ENCODE measurements at places on chromosomes 11 and 22.

GRCh38 chr11:120212926-120213325 is 2.1 kb downstream of the OAF start:
- no peak for DNase-seq

DNA sequence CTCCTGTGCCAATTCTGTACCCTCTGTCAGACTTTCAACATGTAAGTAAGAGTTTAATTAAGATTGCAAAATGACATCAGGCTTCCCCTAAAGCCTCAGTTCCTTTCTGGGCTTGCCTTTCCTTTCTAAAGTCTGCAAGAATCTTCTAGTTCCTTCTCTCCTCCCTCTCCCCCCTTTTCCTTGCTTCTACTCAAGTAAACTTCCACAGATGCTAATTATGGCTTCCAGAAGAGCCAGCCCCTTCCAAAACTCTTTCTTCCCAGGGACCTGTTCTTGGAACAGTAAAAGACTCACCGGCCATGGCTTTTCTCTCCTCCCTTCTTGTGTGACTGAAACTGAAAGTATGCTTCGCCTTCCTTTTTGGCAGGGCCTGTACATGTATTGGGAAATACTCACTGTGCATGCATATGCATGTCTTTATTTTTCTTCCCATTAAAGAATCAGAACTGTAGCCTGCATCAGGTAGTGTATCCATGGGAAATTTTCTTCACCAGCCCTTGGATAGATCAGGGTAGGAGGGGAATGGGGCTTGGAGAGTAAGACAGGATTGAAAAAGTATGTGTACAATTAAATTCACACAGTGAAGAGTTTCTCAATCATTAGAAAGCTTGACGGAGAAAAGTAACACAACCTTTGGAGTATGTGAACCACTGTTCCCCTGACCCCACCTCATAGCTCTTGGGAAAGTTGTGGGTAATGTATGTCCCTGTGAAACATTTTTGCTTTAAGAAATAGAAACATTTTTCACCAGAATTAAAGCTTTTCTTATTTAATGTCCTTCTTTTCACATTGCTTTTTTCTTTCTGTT is at the start of gene CASP1:
Gene CASP1 (minus strand): TSS at position 332 of the 808 bp plus-strand sequence. CDS start 31 bp downstream, at position 301.
- DNase-seq: no peak

DNA sequence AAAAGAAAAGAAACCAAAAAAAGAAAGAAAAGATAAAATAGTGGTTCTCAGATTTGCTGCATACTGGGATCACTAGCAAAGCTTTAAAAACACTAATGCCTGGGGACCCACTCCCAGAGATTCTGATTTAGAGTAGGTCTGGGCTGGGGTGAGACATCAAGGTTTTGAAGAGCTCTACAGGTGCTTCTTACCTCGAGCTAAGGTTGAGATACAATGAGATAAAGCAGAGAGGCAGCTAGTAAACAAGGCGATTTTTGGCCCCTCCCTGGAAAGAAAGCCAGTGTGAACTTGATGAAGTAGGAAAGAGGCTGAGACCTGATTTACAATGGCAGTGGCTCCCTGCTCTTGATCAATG is 327.6 kb upstream of the CCDC90B start:
- DNase-seq: no peak

- no peak for DNase-seq
These were observed 6.4 kb downstream of the ARL14EP start for GRCh38 chr11:30329150-30329940.

- DNase-seq: peak; percentile 93
These were observed at the start of gene NR1H3 for GRCh38 chr11:47257517-47258316. Gene NR1H3 (plus strand): TSS chr11:47257996. CDS start chr11:47259217, 1,221 bp downstream.

DNA sequence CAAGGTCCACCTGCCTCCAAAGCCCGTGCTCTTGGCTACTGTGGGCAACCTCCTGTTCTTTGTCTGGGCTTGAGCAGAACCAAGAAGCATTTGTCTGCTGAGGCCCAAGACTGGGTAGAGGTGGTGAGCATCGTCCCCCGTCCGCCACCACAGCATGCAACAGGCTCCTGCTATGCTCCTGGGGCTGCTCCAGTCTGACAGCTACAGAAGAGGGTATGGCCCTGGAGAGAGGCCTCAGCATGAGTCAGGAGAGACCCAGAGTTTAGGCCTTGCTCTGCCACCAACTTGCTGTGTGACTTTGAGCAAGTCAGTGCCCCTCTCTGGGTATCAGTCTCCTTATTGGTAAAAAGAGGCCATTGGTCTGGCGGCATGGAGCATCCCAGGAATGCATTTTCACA is 91.2 kb downstream of the TP53I11 start:
- no peak for DNase-seq

DNA sequence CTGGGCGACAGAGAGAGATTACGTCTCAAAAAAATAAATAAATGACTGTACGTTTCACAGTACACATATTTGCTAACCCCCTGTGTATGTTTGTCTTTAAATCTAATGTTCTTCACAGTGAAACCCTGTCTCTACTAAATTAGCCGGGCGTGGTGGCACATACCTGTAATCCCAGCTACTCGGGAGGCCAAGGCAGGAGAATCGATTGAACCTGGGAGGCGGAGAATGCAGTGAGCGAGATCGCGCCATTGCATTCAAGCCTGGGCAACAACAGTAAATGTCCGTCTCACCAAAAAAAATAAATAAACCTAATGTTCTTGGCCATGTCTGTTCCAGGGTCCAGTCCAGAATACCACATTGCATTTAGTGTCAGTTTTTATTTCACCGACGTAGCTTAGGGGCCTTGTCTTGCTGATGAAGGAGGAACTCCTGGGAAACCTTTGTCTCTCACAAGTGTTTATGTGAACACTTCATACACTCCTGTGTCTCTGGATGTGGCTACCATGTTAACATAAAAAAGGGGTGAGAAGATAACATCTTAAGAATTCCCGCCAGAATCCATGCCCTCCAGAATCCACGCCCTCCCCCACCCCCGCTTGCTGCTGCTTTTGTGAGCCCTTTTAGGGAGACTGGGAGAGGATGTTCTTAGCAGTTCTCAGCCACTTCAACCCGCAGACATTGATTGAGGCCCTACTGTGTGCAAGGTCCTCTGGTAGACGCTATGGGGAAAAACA is 5.0 kb upstream of the SERHL2 start:
- no peak for DNase-seq

GRCh38 chr22:33400061-33400840 is 342.1 kb upstream of the SYN3 start:
- DNase-seq: no peak

GRCh38 chr11:35347173-35347878 is 72.0 kb downstream of the SLC1A2 start:
- DNase-seq: no peak

DNA sequence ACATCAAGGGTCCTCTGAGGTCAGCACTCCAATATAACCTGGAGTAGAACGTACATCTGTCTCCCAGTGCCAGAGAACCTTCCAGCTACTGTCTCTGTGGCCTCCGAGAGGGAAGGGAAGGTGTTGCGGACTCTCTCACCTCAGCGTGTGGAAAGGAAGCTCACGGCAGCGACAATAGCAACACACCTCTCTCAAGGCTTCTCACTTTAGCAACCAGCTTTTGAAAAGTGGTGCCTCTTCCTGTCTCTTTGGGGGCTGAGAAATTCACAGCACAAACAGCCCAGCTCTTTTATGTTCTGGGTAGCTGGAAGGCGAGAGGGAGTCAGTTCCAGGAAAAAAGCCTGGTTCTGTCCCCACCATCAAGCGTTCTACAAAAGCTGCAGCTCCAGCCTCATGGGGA is 156.9 kb upstream of the TBCEL start:
- no peak for DNase-seq

DNA sequence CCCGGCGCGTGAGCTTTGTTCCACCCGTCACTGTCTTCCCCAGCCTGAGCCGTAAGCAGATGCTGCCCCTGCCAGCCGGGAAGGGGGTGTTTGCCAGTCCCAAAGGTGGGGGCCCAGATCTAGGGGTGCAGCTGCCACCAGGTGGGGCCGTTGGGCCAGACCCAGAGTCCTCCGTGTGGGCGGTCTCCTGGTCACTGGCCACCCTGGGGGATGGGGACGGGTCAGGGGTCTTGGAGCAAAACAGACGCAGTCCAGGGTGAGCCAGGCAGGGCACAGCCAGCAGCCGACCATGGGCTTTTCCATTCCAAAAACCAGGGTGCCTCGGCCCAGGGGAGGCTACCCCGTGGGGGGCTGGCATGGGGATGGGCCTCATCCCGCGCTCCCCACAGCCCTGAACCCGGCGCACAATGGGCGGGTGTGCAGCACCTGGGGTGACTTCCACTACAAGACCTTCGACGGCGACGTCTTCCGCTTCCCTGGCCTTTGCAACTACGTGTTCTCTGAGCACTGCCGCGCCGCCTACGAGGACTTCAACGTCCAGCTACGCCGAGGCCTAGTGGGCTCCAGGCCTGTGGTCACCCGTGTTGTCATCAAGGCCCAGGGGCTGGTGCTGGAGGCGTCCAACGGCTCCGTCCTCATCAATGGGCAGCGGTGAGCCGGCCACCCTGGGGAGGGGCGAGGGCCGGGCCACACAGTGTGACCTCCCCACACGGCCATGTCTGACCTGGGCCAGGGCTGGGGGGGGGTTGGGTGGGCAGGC is 3.5 kb downstream of the MUC5B start:
- DNase-seq: no peak

GRCh38 chr11:77512092-77512491 is 38.2 kb upstream of the PAK1 start:
- no peak for DNase-seq

DNA sequence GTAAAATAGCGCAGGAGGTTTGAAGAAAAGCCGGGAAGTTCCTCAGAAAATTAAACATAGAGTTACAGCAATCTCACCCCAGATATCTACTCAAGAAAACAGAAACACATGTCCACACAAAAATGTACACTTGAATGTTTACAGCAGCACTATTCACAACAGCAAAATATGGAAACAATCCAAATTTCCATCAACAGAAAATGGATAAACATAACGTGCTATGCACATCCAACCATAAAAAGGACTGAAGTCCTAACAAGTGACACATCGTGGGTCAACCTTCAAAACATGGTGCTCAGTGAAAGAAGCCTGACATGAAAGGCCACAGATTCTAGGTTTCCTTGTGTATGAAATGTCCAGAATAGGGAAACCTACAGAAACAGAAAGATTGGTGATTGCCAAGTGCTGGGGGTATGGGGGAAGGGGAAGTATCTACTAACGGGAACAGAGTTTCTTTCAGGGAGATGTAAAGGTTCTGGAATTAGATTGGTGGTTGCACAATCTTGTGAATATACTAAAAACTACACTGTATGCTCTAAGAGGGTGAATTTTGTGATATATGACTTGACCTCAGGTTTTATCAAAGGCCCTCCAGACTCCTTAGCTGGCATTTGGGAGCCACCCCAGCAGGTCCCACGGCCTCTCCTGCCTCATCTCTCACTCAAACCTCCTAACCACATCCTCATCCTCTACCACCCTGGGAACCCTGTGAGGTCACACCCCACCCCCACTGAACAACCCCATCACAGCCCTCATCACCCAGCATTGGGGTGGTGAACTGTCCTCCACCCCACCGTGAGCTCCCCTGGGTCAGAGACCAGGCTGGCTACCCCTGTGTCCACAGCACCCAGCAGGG is 69.2 kb upstream of the PRR5 start:
- DNase-seq: peak; percentile 80

DNA sequence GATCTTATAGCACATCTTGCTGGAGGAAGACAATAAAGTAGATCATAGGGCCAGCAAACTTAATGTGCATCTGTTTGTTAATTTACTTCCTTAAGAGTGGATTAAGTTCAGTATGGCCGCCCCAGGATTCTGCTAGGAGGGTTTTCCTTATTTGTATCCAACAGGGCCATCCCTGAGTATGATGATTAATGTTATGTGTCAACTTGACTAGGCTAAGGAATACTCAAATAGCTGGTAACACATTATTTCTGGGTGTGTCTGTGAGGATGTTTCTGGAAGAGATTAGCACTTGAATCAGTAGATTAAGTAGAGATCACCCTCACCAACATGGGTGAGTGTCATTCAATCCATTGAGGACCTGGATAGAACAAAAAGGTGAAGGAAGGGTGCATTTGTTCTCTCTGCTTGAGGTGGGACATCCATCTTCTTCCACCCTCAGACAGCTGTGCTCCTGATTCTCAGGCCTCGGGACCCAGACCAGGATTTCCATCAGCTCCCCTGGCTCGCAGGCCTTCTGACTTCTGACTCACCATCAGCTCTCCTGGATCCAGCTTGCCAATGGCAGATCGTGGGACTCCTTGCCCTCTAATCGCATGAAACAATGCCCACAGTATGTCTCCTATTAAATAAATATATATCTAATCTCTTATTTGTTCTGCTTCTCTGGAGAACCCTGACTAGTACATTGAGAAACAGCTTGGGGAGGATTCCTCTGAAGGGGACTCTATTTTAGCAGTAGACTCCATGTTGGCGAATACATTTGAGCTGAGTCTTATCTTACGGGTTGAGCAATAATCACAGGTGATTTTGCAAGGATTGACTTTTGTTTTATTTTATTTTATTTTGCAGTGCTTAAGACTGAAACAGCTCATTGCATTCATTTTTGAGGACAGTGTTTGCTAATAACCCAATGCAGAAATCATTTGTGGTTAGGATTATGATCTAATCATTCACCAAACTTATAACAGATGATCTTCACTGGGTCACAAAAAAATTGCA is 9.0 kb upstream of the ZBTB44 start:
- no peak for DNase-seq

GRCh38 chr11:20501252-20501651 is 98.2 kb upstream of the SLC6A5 start:
- no peak for DNase-seq

DNA sequence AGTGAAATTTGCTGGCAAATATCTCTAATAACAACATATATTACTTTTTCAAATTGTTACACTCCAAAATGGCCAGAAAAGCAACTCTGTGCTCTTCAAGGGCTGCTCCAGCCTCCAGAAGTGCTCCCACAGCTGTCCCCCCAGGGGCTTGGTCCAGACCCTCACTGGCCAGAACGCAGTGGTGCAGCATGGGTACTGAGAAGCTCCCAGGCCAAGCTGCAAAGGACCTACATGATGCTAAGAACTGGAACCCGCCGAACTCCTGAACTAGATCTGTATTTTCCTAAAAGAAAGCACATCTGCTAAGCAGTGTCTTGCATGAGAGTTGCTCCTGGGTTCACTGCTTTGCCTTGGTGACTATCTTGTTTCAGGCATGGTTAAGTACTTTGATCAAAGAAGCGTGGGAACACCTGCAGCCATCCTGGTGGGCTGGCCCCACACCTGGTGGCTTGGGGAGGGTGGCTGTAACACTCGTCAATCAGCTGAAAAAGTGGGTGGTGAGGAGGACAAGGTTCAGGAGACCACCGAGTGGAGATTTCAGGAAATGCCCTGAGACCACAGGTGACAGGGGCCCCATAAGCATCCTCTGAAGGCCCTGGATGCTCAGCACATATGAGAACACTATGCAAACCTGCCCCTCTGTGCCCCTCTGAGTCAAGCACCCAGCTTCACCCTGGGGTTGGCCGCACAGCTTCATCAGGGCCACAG is 72.7 kb upstream of the PITPNB start:
- no peak for DNase-seq

DNA sequence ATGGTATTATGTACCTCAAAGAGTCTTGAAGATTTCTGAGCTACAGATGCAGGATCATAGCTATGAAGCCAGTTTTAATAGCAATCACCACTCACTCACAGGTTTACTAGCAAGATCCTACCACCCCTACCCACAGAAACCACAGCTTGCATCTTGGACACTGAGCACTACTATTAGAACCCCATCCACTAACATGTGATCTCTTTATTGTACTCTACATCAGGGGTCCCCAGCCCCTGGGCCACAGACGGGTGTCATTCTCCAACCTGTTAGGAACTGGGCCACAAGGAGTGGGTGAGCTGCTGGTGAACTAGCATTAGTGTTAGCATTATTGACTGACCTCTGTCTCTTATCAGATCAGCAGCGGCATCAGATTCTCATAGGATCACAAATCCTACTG is 844.8 kb upstream of the CHORDC1 start:
- no peak for DNase-seq
